ENCODE measurements at places on chromosomes 7 and 10.

DNA sequence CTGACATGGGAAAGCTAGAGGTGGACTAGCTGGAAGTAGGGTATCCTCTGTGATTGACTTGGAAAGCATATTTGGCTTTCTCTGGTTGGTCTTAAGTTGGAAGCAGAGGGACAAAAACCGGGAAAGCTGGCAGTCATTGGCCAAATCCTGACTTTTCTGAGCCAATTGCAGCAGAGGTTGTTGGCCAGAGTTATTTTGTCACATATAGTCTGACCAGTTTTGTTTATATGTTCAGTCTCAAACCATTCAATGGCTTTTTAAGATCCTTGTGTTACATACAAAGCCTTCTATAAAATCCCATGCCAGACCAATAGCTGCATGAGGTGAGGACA lies 6.3 kb downstream of the CFAP69 start:
- no peak for DNase-seq

- no peak for DNase-seq
Measured at GRCh38 chr10:42973870-42974692, 102.8 kb upstream of the RET start.

DNA sequence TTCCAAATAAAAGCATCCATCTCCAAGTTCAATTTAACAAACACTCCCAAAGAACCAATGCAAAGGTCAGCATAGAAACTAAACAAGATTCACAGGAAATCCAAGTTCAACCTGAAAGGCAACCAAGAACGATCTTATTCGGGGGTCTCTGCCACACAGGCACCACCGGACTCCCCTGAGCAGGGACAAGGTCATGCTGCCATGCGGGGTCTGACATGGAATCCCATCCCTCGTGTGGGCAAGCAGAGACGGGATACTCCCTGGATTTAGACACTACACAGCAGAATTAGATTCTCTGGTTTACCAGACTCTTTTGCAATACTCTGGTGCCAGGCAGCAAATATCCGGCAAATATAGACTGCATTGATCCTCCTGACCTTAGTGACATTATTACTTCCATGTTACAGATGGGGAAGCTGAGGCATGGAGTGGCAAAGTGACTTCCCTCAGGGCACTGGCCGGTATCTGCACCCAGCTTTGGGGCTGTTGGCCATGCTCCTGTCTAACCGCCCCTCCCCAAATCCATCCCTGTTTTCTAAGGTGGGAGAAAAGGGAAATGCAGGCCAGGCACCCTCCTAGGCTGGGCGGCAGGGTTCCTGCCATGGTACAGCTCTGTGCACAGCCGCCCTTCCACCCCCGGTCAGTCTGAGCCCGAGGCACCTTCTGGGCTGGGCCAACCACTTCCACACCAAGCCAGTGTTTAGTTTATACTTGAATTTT lies 111.8 kb downstream of the VIPR2 start:
- DNase-seq, result no peak

DNA sequence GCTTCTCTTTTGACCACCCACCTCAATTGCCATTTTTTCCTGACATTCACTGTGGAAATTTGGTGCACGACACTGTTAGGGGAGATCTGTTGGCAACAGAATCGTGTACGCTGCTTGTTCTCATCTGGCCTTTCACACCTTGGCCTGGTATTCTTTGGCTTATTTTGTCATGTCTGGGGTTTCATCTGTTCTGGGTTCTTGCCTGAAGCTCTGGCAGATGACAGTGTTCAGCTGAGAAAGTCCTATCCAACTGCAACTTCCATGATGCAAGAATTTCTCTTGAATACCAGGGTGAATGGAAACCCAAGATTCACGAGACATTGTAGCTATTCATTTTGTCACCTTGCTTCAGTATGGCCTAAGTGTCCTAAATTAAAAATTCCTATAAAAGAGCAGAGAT lies 82.6 kb upstream of the CELF2 start:
- DNase-seq, result no peak

DNA sequence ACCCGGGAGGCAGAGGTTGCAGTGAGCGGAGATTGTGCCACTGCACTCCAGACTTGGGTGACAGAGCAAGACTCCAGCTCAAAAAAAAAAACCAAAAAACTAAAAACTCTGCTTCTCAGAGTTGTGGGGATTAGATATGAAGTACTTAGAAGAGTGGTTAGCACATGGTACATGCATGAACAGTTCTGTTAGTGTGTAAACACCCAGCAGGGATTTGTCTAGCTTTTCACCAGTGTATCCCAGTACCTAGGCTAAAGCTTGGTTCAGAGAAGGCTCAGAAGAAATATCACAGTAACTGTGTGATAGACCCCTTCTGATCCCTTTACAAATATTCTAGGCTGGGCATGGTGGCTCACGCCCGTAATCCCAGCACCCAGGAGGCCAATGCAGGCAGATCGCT lies 9.5 kb downstream of the PPIA start:
- no peak for DNase-seq

- DNase-seq, result no peak
Measured at GRCh38 chr7:23955145-23955544, 245.1 kb downstream of the STK31 start.

All from caudate nucleus (tissue), 63 donors.